Karpas-422 (cell line): ENCODE measurements at places on chromosomes 13 and 19.

DNA sequence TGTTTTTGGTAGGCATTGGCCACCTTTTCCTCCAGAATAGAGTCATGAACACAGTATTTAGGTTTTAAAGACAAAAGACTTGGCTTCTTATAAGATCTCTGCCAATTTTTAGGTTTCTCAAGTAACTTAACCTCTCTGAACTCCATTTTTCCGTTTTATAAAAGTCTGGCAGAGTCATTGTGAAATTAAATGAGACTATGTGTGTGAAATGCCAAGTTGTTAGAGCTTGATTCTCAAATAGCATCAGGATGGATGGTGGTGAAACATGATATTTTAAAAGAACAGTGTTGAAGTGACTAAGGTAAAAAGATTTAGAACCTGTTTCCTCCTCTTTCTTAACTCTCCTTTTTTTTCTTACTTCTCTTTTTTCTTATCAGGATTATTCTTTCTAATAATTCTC, 617.7 kb upstream of the SLITRK1 start:
- H3K4me1 ChIP-seq: no peaks in the 10 kb centered on the region
- H3K36me3 ChIP-seq: no peaks in the 10 kb centered on the region
- H3K27ac ChIP-seq: no peak overlapping the region
- no peak for DNase-seq

GRCh38 chr13:19695428-19695827, 62.0 kb downstream of the MPHOSPH8 start:
- no peaks in the 10 kb centered on the region for H3K4me1 ChIP-seq
- 0 out of 2 replicates have a peak, but pooled peaks cover 4% of the 10 kb centered on the region for H3K36me3 ChIP-seq
- no peak overlapping the region for H3K27ac ChIP-seq
- no peak for DNase-seq
- no peak overlapping the region for H3K4me3 ChIP-seq

DNA sequence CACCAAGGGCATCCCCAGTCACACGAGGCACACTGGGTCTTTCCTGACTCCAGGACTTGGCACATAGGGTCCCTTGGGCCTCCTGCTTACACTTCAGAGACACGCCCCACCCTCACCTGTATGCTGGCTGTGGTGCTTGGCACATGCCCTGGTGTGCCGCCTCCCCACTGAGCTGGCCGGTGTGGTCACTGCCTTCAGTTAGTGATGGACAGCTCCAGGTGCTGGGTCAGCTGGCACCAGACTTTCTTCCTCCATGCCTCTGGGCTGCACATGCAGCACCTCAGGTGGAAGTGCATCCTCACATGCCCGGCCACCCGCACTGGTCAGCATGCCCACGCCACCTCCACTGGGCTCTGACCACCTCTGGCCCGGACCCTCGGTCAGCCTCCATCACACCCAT, 52.9 kb downstream of the KLF2 start:
- H3K4me3 ChIP-seq: no peak overlapping the region
- peaks cover 19% of the 10 kb centered on the region; the same call in 1 of the 2 replicates for H3K36me3 ChIP-seq
- H3K27me3 ChIP-seq: no peaks in the 10 kb centered on the region

- DNase-seq: no peak
- H3K36me3 ChIP-seq: no peaks in the 10 kb centered on the region
- H3K4me3 ChIP-seq: no peak overlapping the region
- no peaks in the 10 kb centered on the region for H3K4me1 ChIP-seq
- H3K27ac ChIP-seq: no peak overlapping the region
- no peaks in the 10 kb centered on the region for H3K27me3 ChIP-seq
Measured at GRCh38 chr19:5107432-5108122, 138.7 kb downstream of the KDM4B start.

- no peak for DNase-seq
- H3K4me1 ChIP-seq: no peaks in the 10 kb centered on the region
- no peak overlapping the region for H3K4me3 ChIP-seq
- H3K36me3 ChIP-seq: no peaks in the 10 kb centered on the region
Measured at GRCh38 chr19:36256853-36257519, 42.1 kb downstream of the ZNF146 start.

DNA sequence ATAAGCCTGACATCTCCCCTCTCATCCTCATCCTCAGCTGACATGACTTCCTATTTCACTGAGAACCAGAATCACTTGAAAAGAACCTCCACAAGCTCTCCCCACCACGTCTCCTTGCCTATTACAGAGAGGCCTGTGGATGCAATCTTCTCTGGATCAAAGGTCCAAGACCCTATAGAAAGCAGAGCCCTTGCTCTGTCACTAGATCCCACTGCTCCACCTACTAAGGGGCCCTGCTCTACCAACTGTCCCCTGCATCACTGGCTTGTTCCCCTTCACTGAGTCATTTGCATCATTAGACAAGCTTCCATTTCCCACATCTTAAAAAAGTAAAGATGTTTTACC, 40.8 kb downstream of the RCBTB2 start:
- peak overlapping the region; percentile 64 for H3K4me3 ChIP-seq
- H3K27ac ChIP-seq: peak overlapping the region; percentile 100
- no peaks in the 10 kb centered on the region for H3K27me3 ChIP-seq
- peaks cover 81% of the 10 kb centered on the region for H3K4me1 ChIP-seq
- DNase-seq: no peak

DNA sequence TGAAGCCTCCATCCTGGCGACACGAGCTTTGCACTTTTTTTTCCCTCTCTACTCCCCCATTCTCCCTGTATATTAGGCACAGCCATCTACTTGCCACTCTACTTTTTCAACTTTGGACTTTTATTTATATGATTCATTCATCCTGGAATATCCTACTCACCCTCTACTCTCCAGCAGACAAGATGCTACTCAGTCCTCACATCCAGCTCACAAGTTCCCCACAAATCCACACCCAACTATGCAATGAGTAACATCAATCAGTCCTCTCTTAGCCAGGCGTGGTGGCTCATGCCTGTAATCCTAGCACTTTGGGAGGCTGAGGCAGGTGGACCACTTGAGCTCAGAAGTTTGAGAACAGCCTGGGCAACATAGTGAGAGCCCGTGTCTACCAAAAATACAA, 23.9 kb upstream of the URAD start:
- no peak overlapping the region for H3K4me3 ChIP-seq
- no peak for DNase-seq
- no peaks in the 10 kb centered on the region for H3K27me3 ChIP-seq
- no peak overlapping the region for H3K27ac ChIP-seq
- no peaks in the 10 kb centered on the region for H3K36me3 ChIP-seq
- H3K4me1 ChIP-seq: no peaks in the 10 kb centered on the region

DNA sequence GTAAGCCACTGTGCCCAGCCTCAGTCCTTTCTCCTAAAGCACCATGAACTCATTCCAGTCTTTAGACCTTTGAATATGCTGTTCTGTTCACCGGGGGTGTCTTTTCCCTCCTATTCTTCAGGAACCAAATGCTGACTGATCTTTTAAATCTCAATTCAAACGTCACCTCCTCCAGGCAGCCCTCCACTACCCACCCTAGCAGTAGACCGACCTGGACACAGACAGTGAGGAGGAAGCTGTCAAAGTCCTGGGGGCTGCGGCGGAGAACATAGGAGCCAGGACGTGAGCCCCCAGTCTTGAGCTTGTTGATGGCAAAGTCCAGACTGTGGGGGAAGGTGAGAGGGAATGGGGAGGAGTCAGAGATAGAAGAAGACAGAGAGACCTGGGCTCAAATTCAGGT, 7.8 kb downstream of the JAK3 start:
- H3K27ac ChIP-seq: no peak overlapping the region
- no peaks in the 10 kb centered on the region for H3K27me3 ChIP-seq
- no peaks in the 10 kb centered on the region for H3K4me1 ChIP-seq
- DNase-seq: no peak
- H3K4me3 ChIP-seq: no peak overlapping the region

DNA sequence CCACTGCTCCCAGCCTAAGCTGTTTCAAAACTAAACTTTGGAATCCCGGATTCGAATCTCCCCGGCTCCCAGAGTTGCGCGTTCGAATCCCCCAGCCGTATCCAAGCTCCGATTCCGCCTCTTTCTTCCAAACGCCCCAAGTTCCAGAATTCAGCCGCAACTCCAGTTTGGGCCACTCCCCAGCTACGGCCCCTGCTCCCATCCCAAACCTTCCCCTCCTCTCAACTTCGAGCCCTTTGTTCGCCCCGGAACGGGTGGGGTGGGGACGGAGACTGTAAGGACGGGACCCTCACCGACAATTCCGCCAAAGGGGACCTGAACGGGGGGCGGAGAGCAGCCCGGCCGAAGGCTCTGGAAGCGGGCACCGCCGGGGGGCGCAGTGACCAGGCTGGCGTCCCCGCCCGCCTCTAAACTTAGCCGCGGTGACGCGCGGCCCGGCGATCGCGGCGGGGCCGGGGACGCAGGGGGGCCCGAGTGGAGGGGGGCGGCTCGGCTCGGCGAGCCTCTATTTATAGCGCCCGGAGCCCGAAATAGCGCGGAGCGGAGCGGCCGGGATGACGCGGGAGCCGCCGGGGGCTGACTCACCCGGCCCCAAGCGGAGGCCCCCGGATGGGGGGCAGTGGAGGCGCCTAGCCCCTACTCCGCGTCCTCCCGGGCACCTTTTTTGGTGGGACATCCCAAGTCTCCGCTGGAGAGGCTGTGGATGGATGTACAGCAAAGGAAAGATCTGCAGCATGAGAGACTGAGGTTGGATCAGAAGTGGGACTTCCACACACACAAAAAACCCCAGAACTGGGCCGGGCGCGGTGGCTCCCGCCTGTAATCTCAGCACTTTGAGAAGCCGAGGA, 4.9 kb upstream of the ERCC1 start:
- no peaks in the 10 kb centered on the region for H3K27me3 ChIP-seq
- H3K27ac ChIP-seq: no peak overlapping the region
- no peak overlapping the region for H3K4me3 ChIP-seq
- no peak for DNase-seq

DNA sequence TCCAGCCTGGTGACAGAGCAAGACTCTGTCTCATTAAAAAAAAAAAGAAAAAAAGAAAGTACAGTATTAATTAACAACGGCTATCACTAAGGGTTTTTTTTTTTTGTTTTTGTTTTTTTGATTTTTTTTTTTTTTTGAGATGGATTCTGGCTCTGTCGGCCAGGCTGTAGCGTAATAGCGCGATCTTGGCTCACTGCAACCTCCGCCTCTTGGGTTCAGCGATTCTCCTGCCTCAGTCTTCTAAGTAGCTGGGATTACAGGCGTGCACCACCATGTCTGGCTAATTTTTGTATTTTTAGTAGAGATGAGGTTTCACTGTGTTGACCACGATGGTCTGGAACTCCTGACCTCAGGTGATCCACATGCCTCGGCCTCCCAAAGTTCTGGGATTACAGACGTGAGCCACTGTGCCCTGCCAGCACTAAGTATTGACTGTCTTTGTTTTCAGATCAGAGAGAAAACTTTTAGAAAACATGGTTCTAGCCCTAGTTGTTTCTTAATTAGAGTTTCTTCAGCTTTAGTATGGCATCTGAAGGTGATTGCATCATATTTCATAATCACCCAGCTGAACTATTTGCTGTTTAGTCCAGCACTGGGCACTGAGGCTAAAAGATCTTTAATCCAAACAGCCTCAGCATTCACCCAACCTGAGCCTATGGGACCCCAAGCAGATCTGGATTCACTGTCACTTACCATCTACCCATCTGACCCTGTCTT, 2.7 kb upstream of the GATAD2A start:
- no peak overlapping the region for H3K4me3 ChIP-seq
- H3K27me3 ChIP-seq: no peaks in the 10 kb centered on the region
- peaks cover 21% of the 10 kb centered on the region for H3K4me1 ChIP-seq
- no peak for DNase-seq
- no peak overlapping the region for H3K27ac ChIP-seq
- peaks cover 3% of the 10 kb centered on the region; the same call in 1 of the 2 replicates for H3K36me3 ChIP-seq

- H3K36me3 ChIP-seq: no peaks in the 10 kb centered on the region
- no peak overlapping the region for H3K4me3 ChIP-seq
- H3K4me1 ChIP-seq: no peaks in the 10 kb centered on the region
- no peak overlapping the region for H3K27ac ChIP-seq
- no peaks in the 10 kb centered on the region for H3K27me3 ChIP-seq
- no peak for DNase-seq
Measured at GRCh38 chr19:47729799-47730520, 15.4 kb upstream of the NOP53 start.

DNA sequence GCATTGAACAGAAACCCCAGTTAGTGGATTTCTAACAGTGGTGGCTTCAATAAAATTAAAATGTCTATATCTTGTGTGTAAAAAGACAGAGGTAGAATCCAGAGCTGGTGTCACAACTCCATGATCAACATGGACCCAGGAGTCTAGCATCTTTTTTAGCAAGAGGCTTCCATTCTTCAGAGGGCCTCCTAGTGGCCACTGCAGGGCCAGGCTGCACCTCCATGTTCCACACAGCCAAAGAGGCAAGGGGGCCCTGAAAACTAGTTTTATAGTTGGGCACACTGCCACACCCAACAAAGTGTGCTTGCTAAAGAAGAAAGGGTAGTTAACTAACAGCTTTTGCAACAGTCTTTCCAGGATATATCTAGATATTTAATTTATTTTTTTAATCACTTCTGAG, 12.9 kb downstream of the N4BP2L1 start:
- H3K27me3 ChIP-seq: no peaks in the 10 kb centered on the region
- H3K36me3 ChIP-seq: no peaks in the 10 kb centered on the region; the same call in 1 of the 2 replicates
- no peak overlapping the region for H3K4me3 ChIP-seq

- H3K27ac ChIP-seq: no peak overlapping the region
- H3K4me3 ChIP-seq: no peak overlapping the region
Measured at GRCh38 chr13:99979453-99980200, 2.0 kb upstream of the ZIC2 start.

GRCh38 chr19:49366110-49366509, 2.4 kb downstream of the DKKL1 start:
- peaks cover 24% of the 10 kb centered on the region for H3K4me1 ChIP-seq
- H3K36me3 ChIP-seq: peaks cover 9% of the 10 kb centered on the region; the same call in 1 of the 2 replicates
- peaks cover 5% of the 10 kb centered on the region; the same call in 1 of the 2 replicates for H3K27me3 ChIP-seq
- DNase-seq: no peak
- H3K27ac ChIP-seq: no peak overlapping the region
- H3K4me3 ChIP-seq: no peak overlapping the region

GRCh38 chr13:52936806-52937205, 88.4 kb upstream of the PCDH8 start:
- 0 out of 2 replicates have a peak, but pooled peaks cover 4% of the 10 kb centered on the region for H3K4me1 ChIP-seq
- H3K27ac ChIP-seq: no peak overlapping the region
- DNase-seq: no peak
- no peak overlapping the region for H3K4me3 ChIP-seq
- no peaks in the 10 kb centered on the region for H3K36me3 ChIP-seq

GRCh38 chr19:43806848-43807247, 4.6 kb upstream of the LYPD5 start:
- no peak overlapping the region for H3K4me3 ChIP-seq
- H3K27me3 ChIP-seq: no peaks in the 10 kb centered on the region
- DNase-seq: no peak
- no peaks in the 10 kb centered on the region for H3K36me3 ChIP-seq
- no peaks in the 10 kb centered on the region for H3K4me1 ChIP-seq
- no peak overlapping the region for H3K27ac ChIP-seq

- H3K27ac ChIP-seq: no peak overlapping the region
- no peaks in the 10 kb centered on the region for H3K4me1 ChIP-seq
- H3K36me3 ChIP-seq: no peaks in the 10 kb centered on the region
- no peaks in the 10 kb centered on the region for H3K27me3 ChIP-seq
- H3K4me3 ChIP-seq: no peak overlapping the region
Measured at GRCh38 chr13:98599502-98600328, 22.8 kb upstream of the STK24 start.

GRCh38 chr19:7507884-7508283, 8.0 kb upstream of the ZNF358 start:
- no peaks in the 10 kb centered on the region for H3K4me1 ChIP-seq
- H3K36me3 ChIP-seq: no peaks in the 10 kb centered on the region
- no peak overlapping the region for H3K4me3 ChIP-seq
- DNase-seq: peak; percentile 81
